Stimulated activated CD4-positive, alpha-beta T cell treated with anti-CD3 and anti-CD28 coated beads, Interleukin-1b, Interleukin-23, amount 100 ng/mL, for 1 hour (primary cell): ENCODE measurements at places on chromosomes 12 and 14.

GRCh38 chr14:32939254-32940065 is 781 bp downstream of the NPAS3 start:
- no peak for DNase-seq

- no peak for DNase-seq
Measured at GRCh38 chr14:28763751-28764256, 2.8 kb upstream of the FOXG1 start.

- no peak for DNase-seq
Measured at GRCh38 chr14:25237845-25238244, 187.9 kb upstream of the STXBP6 start.

DNA sequence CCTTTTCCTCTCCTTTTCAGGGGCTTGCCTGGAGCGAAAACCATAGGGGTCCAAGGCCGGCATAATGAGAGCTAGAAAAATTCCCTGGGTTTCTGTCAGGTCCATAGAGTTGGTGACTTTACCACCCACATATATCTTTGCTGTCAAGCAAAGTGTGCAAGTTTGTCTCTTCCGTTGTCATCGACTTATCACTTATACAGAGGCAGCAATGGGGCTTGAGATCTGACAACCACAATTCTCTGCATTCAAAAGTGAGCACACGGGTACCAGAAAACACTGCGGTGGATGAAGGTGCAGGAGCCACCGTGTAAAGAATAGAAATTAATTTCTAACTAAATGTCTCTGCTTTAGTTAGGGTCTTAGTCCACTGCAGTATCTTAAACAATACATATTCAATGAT is 162.3 kb downstream of the DAD1 start:
- DNase-seq: no peak
